ENCODE measurements at places on chromosomes 7 and 10. TPM values are rescaled to one million over a fixed set of nuclear protein-coding genes. Genes with fewer than 3 reads are reported as not detected.

GRCh38 chr7:51213618-51214017 is 103.0 kb downstream of the COBL start:
- DNase-seq: no peak

DNA sequence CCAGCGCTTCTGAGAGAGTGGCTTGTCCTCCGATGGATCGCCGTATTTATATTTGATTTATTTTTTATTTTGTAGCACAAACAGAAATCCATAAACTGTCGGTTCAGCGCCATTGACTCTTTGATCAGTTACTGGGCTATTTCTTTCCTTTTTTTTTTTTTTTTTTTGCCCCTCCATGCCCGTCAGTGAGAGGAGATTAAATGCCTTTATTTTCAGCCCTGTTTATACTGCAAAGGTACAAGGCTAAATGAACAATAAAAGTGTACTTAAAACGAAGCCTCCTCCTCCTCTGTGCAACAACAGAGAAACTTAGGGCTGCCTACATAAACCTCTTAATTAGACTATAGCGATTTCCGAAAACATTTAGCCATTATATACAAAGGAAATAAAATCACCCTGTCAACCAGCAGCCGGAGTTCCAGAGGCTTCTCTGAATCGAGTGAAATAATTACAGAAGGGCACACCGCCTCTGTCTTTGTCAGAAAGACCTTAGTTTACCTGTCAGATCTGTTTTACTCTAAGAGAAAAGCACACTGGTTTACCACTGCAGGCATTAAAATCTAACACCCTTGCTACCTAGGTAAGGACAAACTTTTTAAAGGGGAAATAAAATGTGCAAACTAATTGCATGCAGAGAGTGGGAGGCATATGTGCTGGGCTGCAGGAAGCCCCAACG is 3.5 kb downstream of the EBF3 start:
- no peak for DNase-seq

GRCh38 chr10:122499491-122499941 is 38.2 kb downstream of the HTRA1 start:
- no peak for DNase-seq

DNA sequence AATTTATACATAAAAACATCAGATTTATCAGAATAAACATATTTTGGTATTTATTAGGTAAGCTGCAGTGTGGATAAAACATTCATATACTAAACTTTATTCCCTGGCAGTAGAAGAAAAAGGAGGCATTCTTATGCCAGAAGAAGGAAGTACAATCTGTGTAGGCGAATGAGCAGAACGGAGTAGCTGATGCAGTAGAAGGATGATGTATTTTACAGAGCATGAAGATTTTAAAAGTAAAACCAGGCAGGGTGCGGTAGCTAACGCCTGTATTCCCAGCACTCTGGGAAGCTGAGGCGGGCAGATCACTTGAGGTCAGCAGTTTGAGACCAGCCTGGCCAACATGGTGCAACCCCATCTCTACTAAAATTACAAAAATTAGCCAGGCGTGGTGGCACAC is 294.9 kb upstream of the MKLN1 start:
- DNase-seq: no peak

- peak; percentile 95 for DNase-seq
These were observed 134.8 kb upstream of the SHH start for GRCh38 chr7:155947051-155947450.

- no peak for DNase-seq
These were observed 48.0 kb upstream of the AQP1 start for GRCh38 chr7:30863706-30864035.

GRCh38 chr10:17335065-17335464 is 107.0 kb downstream of the VIM start:
- DNase-seq: peak; percentile 63

GRCh38 chr7:13987395-13987794 is 2.1 kb downstream of the ETV1 start:
- peak; percentile 4 for DNase-seq

OPN4 gene
- total RNA-seq: not detected

DMBT1 gene
- 0.84 TPM for total RNA-seq

SSC4D gene
- 0.44 TPM for total RNA-seq

TEX47 gene
- total RNA-seq: not detected
